ENCODE measurements at places on chromosomes 12 and 14.
A peak's percentile ranks its signal among the peaks of the same experiment; 100 is the strongest.

- no peak for DNase-seq
Measured at GRCh38 chr14:34439090-34439489, 22.9 kb downstream of the SPTSSA start.

- no peak for DNase-seq
Measured at GRCh38 chr14:81423504-81423903, 23.4 kb upstream of the STON2 start.

GRCh38 chr12:58105225-58106119 is 164.1 kb downstream of the ATP23 start:
- no peak for DNase-seq

GRCh38 chr14:100317912-100318808 is 5.0 kb upstream of the SLC25A47 start:
- peak; percentile 36 for DNase-seq

DNA sequence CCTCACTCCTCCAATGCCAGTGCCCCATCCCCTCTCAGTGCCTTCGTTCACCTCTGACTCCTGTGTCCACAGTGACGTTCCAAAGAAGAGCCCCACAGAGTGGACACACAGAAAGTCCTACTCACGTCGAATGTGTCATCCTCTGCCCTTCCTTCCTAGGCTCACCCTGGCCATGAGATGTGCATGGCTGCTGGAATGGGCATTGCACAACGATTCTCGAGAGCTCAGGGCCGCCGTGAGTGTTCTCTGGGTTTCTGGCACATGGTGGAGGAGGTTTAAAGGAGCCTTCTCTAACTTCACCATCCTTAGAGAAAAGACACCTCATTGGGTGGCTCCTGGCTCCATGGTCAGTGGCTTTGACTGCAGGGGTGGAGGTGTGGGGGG is 12.8 kb upstream of the CEP170B start:
- DNase-seq = no peak

GRCh38 chr14:44154874-44155273 is 352.2 kb downstream of the FSCB start:
- no peak for DNase-seq

GRCh38 chr12:13222076-13222475 is 25.6 kb downstream of the EMP1 start:
- DNase-seq = no peak

- peak; percentile 77 for DNase-seq
Measured at GRCh38 chr12:131827961-131828534, at the start of gene MMP17. TSS of gene MMP17 (plus strand) at chr12:131828393. CDS start at chr12:131828495, 102 bp downstream.

GRCh38 chr12:51075390-51075789 is 8.0 kb downstream of the CSRNP2 start:
- no peak for DNase-seq

- no peak for DNase-seq
Measured at GRCh38 chr12:77357655-77358054, 292.3 kb upstream of the E2F7 start.

DNA sequence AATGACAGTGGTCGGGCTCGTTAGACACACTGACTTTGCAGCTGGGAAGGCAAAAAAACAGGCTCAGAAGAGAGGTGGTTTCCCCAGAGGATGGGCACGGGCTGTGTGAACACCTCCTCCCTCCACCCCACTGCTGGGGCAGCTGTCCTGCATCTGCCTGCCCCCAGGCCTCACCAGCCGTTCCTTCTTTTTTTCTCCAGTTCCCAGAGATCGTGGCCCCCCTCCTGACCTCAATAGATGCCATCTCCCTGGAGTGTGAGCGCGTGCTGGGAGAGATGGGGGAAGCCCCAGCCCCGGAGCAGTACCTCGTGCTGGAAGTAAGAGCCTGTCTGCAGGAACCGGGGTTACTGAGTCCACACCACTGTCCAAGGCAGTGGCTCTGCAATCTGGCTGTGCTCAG is 17.4 kb downstream of the MVK start:
- DNase-seq = no peak

DNA sequence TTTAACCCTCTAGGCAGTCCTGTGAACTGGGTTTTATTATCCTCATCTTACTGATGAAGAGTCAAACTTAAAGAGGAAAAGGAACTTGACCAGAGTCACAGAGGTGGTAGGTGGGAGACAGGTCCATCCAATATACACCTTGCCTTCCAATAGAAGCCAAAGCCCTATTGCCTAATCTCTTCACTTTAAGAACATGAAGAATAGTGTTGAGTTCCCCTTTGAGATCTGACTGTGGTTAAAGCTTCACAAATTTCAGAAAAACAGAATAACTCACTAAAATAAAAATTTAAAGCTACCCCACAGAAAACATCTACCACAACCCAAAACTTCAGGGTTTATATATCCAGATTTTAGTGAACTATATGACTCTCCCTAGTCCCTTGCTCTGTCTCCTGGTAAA is 115.4 kb downstream of the ETV6 start:
- no peak for DNase-seq
